ENCODE measurements at places on chromosomes 1 and 21.

DNA sequence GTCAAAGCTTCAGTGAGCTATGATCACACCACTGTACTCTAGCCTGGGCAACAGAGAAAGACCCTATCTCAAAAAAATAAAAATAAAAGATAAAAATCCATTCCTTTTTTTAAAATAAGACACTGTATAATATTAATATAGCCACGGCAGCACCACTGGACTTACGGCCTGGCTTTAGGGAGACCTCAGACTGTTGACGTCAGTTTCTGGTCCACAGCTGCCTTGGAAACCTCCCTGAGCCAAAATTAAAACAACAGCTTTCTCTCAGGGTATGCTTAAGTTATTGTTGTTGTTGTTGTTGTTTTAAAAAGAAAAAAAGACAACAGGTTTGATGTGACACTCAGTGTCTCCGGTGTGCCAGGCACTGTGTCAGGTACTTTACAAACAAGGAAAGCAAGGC, 42.0 kb downstream of the CAPZB start:
- no peak for DNase-seq

DNA sequence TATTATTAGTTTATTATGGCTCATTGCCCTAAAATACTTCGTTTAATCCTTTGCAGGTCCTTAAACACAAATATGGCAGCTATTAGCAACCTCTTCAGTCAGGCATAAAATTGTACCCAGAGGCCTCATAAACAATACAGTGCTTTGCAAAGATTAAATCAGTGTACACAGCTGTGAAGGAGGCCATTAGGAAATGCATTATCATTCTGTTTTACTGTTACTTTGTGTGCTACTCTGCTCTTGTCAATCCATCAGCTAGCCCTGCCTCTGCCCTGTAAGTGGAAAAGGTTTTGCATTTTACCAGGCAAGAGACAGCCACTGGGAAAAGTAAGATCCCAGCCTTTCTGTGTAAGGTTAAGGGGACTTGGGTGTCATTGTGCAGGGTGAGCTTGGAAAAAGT, 415.7 kb upstream of the DAB1 start:
- DNase-seq: no peak

GRCh38 chr1:116737855-116738321, 16.3 kb upstream of the CD2 start:
- no peak for DNase-seq

GRCh38 chr1:61254634-61255357, 172.4 kb downstream of the NFIA start:
- peak; percentile 6 for DNase-seq

GRCh38 chr1:189803364-189803763, 674.3 kb downstream of the BRINP3 start:
- no peak for DNase-seq

GRCh38 chr1:182716740-182717720, 32.6 kb upstream of the RGS8 start:
- DNase-seq: no peak

- DNase-seq: peak; percentile 81
Measured at GRCh38 chr1:160541622-160542302, 18.7 kb upstream of the SLAMF6 start.

- DNase-seq: peak; percentile 67
Measured at GRCh38 chr1:42971841-42972291, 13.2 kb upstream of the SLC2A1 start.

DNA sequence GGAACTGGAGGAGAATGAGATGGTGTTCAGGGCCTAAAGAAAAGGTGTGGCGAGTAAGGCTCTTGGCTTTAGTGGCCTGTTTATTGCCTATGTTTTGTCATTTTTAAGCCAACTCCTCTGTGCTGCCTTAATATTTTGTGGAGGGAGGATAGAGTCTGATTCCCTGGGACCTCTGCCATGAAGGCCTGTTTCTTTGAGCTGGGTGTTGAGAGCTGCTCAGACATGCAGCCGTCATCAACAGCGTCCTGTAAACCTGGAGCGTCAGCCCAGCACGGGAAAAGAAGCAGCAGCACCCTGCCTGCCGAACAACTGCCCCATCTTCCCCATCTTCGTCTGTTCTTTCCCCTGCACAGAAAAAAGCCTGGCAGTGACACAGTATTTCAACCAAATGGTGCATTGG, 27.1 kb upstream of the SNX27 start:
- DNase-seq: no peak

DNA sequence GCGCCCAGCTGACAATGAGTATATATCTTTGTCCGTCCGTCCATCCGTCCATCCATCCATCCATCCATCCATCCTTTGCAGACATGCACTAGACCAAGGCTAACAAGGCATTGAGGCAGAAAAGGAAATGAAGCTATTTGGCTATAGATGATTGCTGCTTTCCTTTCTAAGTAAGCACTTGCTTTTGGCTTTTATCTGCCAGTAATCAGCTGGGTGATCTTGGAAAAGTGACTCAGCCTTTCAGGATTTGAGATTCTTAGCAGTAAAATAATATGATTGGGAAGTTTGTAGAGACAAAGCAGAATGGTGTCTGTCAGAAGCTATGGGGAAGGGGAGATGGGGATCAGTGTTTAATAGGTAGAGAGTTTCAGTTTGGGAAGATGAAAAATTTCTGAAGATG, 22.7 kb downstream of the ZFYVE9 start:
- DNase-seq: peak; percentile 20

GRCh38 chr21:32918478-32919120, 107.1 kb upstream of the OLIG2 start:
- no peak for DNase-seq

- no peak for DNase-seq
Measured at GRCh38 chr21:34091607-34092006, 18.2 kb downstream of the MRPS6 start.

DNA sequence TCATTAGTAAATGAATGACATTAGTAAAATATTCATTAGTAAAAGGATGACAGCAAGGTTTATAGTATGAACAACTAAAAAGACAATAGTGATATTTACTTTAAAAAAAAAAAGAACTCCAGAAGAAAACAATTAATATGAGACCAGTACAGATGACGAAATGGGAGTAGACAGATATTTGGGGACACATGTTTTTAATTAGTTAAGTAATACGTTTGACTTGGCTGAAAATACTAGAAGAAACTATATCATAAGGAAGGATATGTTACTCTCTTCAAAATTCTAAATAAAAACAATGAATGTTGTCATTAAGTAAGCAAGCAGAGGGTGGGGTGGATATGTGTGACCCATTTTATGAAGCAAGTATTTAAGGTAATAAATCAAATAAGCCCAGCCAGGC, 61.9 kb downstream of the GPATCH2 start:
- no peak for DNase-seq

- no peak for DNase-seq
Measured at GRCh38 chr1:206467915-206468314, 2.4 kb upstream of the IKBKE start.

- DNase-seq: no peak
Measured at GRCh38 chr1:23039308-23039826, 20.1 kb downstream of the KDM1A start.

- DNase-seq: peak; percentile 81
Measured at GRCh38 chr1:152188673-152189591, 29.9 kb upstream of the RPTN start.

- DNase-seq: no peak
Measured at GRCh38 chr1:222923506-222923905, 108.7 kb downstream of the DISP1 start.

- no peak for DNase-seq
Measured at GRCh38 chr1:244041466-244042120, 9.5 kb upstream of the ZBTB18 start.

GRCh38 chr1:58041621-58042020, 504.9 kb downstream of the OMA1 start:
- peak; percentile 78 for DNase-seq

DNA sequence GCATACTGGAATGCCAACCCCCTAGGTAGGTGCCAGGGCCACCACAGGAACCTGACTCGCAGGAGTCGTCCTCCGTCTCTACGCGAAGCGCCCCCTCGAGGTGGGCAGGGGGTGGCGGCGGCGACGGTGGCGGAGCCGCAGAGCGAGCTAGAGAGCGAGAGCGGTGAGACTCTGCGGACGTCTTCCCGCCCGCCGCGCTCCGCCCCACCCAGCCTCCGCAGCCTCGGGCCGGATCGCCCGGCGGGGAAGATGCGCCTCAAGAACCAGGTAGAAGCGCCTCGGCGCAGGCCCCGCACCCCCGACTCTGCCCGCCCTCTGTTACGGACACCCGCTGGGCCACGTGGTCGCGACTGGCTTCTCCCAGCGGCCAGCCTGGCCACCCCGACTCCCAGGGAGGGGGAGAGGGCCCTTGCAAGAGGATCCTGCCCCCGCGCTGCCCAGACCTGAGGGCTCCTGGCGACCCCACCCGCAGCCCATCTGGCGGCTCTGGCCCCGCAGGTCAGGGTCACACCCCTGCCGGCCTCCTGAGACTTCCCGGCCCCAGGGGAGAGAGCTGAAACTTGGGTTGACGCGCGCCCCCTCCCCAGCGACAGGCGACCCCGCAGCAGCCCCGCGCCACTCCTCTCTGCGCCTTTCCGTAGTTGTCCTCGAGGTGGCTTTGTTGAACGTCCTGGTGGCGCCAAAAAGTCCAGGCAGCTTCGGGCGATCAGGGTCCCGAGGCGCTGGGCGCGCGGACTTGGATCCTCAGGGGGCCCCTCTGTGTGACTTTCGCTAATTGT, 24.4 kb upstream of the AGBL4 start:
- DNase-seq: peak; percentile 36

DNA sequence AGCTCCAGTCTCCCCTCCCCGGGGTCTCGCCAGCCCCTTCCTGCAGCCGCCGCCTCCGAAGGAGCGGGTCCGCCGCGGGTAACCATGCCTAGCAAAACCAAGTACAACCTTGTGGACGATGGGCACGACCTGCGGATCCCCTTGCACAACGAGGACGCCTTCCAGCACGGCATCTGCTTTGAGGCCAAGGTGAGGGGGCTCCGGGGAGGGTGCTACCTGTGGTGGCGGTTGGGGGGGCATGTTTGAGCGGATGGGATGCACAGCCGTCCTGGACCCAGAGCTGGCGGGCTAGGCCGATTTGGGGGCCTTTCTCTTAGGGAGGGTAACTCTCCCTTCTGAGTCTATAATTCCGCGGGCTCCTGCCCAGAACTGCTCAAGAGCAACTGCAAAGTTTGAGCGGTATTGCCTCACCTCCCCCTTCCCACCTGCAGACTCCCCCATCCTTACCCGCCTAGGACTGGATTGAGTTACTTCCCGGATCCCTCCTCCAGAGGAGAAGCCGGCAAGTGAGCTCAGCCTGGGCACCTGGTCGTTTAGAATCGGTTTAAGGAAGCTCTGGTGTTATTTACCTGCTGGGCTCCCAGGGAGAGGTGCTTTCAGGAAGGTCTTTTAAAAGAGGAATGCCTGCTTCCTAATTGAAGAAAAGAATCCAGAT, 730 bp downstream of the NOS1AP start:
- DNase-seq: peak; percentile 48

DNA sequence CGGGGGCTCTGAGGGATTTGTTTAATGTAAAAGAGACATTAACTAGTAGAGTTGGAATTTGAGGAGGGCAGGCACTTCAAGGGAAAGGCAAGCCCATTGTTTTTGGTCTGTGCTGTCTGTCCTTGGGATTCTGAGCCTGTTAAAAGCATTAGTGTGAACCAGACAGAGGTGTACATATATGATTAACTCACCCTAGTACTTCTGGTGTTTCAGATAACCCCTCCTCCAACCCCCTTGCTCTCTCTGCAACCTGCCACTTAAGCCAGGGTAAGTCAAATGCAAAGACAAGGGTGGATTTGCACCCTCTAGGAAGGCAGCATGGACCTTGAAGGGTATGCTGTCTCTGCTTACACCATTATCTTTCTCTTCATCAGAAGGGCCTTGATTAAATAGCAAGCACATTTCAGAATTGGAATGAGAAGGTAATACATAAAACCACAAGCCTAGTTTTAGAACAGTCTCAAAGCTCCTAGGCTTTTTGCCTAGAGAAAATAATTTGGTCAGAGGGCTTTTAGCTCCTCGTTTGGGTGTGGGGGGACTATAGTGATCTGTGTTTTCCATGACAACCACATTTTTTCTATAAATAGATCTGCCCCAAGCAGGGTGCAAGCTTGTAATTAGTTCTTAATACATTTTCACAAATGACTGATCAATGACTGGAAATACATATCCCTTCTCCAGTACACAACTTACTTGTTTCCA, 120.7 kb upstream of the SGIP1 start:
- no peak for DNase-seq

GRCh38 chr1:182770232-182770631, 19.3 kb upstream of the NPL start:
- DNase-seq: no peak

DNA sequence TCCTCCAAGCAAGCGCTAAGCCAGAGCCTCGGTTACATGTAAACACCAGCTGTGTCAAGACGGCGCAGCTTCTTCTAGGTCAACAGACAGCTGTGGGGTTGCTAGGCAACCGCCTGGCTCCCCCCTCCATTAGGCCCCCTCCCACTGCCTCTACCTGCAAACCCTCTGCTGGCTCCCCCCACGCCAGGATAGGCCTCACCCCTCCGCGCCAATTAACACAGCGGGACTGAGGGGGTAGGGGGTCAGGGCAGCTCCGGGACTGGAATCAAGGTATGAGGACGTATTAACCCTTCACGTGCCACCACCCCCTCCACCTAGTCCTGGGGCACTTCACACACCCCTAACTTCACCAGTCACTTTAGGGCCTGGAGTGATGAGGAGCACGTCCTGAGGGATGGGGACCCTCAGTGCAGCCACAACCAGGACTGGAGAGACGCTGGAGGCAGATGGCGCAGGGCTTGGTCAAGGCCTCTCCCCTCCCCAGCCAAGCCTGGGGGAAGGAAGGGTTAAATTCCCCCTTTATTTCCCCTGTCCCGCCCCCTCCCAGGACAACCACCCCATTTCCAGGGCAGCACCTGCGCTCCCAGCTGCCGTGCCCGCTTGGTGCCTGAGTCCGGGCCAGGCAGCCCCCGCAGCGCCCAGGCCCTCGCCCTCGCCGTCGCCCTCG, 37.4 kb upstream of the WASF2 start:
- no peak for DNase-seq

DNA sequence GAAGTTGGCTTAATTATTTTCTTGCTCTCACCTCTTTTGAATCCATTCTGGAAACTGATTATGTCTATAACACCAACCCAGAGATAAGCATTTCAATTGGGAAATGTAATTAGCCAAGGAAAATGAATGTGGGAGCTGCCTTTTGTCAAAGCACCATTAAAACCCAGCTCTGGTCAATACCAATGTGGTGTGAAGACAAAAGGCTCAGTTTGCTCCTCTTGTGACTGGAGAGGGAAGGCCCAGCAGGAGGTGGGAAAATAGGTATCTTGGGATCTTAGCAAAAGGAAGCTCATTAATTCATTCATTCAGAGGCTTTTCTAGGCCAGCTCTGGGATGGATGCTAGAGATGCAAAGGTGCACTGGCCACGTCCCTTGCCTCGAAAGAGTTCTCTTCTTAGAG, 75.0 kb upstream of the SELENON start:
- DNase-seq: no peak

Data from kidney tubule cell (primary cell).